HFFc6 (cell line): ENCODE measurements at places on chromosomes 6 and 20. TPM values are rescaled to one million over a fixed set of nuclear protein-coding genes. Genes with fewer than 3 reads are reported as not detected.
A peak's percentile ranks its signal among the peaks of the same experiment; 100 is the strongest.

- DNase-seq: no peak
These were observed 47.0 kb downstream of the PLAGL1 start for GRCh38 chr6:143961066-143961465.

DNA sequence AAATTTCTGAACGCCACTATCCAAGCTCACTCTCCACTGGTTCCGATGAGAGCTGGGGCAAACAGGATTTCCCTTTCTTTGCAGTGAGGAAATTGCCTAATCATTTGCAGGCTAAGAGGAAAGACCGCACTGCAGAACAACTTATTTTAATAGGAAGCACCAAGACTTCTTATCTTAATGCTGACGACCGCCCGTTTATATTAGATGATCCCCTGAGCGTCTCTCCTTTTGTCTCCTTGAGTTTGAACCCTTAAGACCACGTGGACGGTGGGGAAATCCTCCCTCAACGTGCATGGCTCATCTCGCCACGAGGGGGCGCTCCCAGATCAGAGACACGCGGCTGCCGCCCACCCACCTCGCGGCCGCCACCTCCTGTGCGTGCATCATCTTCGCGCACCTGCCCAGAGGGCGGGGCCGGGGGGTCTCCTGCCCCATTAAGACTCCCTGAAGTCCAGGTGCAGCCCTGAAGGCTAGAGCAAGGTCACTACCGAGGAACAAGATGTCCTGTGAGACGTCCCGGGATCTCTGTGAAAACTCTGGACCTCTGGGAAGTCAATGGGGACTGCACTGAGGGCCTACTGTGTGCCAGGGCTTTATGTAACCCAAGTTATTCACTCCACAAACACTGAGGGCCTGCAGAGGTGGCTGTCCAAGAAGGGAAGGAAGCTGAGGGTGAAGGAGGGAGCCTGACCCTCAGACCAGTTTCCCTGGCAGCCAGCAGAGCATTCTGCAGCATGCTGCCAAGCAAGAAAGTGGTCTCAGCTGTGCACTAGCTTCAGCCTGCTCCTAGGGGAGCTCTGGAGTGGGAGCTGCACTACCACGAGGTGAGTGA, 28.1 kb downstream of the PDYN start:
- DNase-seq: peak; percentile 39

ACOT8 gene
- 26.0 to 35.0 TPM (median 28.3 TPM) in 3 replicates for total RNA-seq

DNA sequence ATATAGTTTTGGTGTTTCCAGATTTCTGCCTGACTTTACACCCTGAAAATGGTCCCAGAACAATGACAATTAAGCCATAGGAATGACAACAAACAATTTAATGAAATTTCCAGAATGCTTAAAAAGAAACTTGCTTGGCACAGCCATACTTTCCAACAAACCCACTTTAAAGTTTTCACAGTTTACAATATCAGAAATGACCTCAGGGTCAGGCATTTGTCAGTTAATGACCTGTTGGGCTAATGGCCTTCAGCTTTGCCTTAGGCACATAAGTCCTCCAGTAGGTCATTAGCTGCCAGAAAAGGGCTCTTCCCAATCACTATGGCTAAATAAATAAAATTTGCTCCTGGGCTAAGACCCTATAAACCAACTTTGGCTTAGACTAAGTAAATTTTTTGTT, 144.6 kb upstream of the BEND3 start:
- DNase-seq: no peak

- no peak for DNase-seq
These were observed 101.3 kb upstream of the SULF2 start for GRCh38 chr20:47886454-47887041.

- DNase-seq: peak; percentile 46
These were observed 46.2 kb downstream of the SLC22A23 start for GRCh38 chr6:3410385-3411360.

MEP1A gene
- total RNA-seq: not detected in 3 replicates

BPIFB2 gene
- not detected in 2 replicates for total RNA-seq

DNA sequence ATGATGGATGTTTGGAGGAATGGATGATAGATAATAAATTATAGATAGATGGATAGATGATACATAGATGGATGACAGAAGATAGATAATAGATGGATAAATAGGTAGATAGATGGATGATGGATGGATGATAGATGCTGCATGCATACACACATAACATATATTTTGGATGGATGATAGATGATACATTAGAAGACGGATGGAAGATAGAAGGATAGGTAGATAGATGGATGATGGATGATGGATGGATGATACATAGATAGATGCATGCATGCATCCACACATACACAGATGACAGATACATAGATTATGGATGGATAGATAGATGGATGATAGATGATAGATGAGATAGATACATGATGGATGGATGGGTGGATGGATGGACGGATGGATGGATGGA, 387.8 kb downstream of the TAF4 start:
- no peak for DNase-seq
